ENCODE measurements at places on chromosomes 1 and 21.

GRCh38 chr21:37365517-37366481 is 774 bp upstream of the DYRK1A start:
- DNase-seq: peak; percentile 32

- DNase-seq: no peak
These were observed 7.0 kb downstream of the TMEM61 start for GRCh38 chr1:54987427-54987826.

DNA sequence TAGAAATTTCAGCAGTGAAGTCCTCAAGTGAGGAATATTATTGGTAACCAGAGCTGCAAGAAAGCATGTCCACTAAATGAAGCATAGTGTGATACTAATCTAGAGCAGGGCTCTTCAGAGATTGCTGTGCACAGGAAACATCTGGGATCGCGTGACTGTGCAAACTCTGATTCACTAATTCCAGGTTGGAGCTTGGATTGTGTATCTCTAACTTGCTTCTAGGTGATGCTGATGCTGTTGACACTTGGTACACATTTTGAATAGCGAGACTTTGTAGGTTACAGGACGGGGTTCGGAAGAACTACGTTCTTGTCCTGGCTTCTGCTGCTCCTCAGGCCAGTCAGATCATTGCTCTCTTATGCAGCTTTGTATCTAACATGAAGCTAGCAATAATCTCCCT is 66.5 kb downstream of the PRRX1 start:
- no peak for DNase-seq

GRCh38 chr1:11761988-11762406 is at the start of gene C1orf167:
TSS of gene C1orf167 (plus strand) at chr1:11762193. CDS start at chr1:11764401, 2,208 bp downstream.
- DNase-seq: no peak

DNA sequence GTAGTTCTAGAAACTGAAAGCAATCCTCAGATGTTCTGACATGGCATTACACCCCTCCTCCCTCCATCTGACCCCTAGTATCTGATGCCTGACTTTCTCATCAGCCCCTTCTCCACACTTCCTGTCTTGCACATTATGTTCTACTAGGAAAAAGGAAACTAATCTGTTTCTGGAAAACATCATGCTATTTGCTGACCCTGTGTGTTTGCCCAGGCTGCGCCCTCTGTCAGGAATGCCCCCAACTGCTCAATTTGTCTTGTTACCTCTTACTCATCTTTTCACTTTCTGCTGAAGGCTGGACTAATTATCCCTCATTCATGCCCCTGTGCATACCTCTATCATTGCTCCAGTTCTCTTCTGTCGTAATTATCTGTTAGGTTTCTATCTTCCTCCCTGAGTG is 37.5 kb upstream of the DAB1 start:
- DNase-seq: no peak

DNA sequence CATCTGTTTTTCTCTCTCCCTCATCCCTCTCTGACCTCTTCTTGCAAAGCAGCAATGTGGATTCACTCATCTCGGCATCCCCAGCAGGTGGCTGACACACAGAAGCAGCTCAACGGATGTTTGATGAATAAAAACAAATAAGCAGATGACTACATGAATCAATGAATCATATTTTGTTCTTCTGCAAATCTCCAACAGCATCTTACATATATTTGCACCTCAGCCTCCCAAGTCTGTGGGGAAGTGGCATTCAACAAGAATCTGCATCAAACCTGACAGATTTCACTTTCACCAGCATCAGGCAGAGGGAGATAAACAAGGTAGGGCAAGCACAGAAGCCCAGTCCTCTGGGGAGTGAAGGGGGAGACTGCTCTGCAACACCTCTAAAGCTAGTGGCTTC is 34.0 kb downstream of the CAPN8 start:
- no peak for DNase-seq

DNA sequence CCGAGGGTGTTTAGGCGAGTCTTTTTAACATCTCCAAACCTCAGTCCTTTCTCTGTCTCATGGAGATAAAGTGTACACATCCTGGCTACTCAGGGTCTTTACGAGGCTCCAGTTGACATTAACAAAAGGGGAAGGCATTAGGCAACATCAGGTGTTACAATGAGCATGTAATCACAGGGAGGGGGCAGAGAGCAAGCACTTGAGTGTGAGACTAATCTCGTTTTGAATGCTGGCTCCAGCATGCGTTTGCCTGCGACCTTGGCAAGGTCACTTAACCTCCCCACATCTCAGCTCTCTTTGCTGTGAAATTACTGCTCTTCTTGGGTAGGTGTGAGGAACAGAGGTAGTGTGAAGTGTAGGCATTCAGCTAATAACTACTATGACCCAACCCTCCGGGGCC is 3.1 kb downstream of the TNNT2 start:
- DNase-seq: no peak

GRCh38 chr1:13725714-13726175 is 25.8 kb downstream of the PRDM2 start:
- DNase-seq: no peak

GRCh38 chr1:56788102-56788501 is 31.1 kb downstream of the FYB2 start:
- DNase-seq: no peak

DNA sequence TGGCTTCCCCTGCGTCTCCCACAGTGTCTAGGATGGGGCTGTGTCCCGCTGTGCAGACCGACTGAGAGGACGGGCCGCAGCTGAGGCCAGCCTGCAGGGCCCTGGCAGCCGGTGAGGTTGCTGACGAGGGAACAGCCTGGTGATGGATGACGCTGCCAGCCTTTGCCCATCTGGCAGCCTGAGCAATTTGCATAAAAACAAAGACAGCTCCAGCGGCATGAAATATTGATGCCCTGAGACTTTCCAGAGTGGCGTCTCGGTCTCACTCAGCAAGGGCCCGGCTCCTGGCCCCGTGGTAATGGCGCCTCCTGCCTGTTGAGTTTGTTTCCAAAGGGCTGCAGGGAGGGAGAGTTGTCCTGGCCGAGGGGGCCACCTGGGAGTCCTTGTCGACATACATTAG is 19.1 kb upstream of the KCNA10 start:
- no peak for DNase-seq

GRCh38 chr1:43354936-43355335 is 3.8 kb upstream of the CDC20 start:
- DNase-seq: no peak

- no peak for DNase-seq
These were observed 6.2 kb upstream of the FYB2 start for GRCh38 chr1:56825436-56825835.

GRCh38 chr1:47709019-47709871 is 271.4 kb downstream of the FOXD2 start:
- DNase-seq: no peak

- no peak for DNase-seq
These were observed 7.7 kb downstream of the PRDM15 start for GRCh38 chr21:41871293-41872030.

DNA sequence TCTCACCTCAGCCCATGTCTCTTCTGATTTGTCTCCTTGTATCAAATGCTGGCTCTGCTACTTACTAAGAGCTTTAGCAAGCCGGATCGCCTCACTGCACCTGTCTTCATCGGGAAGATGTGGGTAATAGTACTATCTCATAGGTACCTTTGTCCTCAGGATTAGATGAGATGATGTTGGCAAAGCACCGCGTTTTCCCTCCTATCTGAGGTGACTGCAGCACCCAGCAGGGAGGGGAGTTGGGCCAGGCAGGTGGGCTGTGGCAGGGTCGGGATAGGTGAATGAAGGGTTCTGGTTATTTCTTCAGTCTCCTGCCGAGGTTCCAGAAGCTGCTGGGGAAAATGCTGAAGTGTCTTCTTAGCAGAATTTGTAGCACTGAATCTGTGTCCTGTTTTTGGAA is 5.2 kb downstream of the OPRD1 start:
- no peak for DNase-seq

DNA sequence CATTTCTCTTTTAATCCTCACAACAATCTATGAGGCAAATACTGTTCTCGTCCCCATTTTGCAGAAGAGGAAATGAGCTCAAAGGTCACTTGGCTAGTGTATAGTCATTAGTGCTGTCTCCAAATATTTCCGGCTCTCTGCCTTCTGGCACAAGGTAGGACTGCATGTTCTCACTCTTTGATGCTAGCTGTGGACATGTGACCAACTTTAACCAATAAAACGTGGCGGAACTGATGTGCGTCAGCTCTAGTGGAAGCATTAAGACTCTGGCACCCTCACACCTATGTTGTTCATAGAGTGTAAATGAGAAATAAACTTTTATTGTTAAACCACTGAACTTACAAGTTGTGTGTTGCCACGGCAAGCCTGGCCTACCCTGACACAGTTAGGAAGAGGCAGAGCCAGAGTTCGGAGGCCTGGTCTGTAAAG is 5.0 kb upstream of the KIF21B start:
- no peak for DNase-seq

DNA sequence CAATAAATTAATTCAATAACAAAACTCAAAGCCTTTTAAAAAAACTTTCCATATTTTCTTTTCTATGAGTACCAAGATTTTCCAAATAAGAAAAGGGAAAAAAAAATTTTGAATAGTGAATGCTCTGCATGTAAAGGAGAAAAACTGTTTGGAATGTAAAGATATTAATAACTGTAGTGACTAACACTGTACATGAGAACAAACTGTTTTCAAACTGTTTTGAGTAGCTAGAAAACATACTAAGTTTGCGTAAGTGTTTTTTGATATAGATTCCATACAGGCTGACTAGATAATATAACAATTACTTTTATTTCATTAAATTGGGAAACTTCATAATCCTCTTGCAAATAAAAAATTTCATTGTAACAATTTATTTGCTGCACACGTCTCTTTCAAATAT is 150.5 kb downstream of the DPYD start:
- no peak for DNase-seq

DNA sequence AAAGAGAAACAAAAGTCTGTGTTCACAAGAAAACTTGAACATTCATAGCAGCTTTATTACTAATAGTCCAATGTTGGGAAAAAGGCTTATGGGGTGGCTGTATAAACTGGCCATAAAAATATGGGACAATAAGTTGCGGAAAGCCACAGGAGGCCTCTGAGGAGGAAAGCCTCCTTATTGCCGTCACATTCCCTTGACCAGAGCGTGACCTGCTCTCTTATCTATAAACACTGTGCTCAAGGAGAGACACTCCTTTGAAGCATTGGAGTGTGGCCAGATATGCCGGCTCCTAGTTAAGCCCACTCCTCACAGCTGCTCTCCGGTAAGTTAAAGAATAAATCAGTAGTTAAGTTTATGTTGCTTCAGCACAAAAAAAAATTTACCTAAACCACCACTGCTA is 19.7 kb downstream of the OR6Y1 start:
- DNase-seq: no peak

GRCh38 chr21:16578912-16579311 is 849.1 kb downstream of the USP25 start:
- DNase-seq: no peak

- DNase-seq: peak; percentile 92
These were observed 3.4 kb downstream of the PTTG1IP start for GRCh38 chr21:44869781-44870747.

DNA sequence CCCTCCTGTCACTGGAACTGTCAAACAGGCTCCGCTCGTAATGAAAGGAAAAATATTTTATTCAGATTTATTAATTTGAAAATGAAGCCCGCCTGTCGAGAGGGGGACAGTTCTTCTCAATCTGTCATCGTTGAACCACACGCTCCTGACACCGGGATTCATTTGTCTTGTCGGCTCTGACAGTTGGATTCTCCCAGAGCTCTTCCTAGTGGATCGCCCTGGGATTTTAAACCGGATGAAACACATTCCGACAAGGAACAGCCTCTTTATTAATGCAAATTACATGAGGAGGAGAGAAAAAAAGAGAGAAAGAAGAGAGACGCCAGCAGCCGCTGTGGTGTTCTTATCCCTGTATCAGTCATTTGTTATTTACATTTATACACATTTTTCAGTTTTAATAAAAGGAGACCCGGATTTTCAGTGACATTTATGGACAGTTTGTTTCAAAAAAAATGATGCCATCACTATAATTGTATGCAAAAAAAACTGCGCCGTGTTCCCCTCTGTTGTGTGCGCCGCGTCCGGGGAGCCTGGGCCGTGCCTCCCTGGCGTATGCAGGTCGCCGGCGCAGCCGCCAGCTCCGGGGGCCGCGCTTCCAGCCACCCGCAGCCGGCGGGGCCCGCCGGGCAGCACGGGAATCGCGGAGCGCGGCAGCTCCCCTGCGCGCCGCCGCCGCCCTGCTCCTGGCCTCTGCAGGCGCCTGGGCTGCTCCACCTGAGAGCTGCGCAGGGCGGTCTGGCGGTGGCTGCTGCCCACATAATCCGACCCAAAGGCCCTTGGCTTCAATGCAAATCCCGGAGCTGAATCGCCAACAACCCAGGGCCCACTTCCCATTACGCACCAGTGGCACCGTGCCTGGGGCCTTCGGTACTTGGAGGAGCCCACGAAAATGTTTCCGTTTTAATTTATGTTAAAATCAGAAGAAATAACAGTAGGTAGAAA is 237.9 kb upstream of the PBX1 start:
- no peak for DNase-seq

- no peak for DNase-seq
These were observed 4.6 kb upstream of the SLC6A9 start for GRCh38 chr1:44035726-44036408.

GRCh38 chr1:215402147-215402546 is 165.0 kb upstream of the KCTD3 start:
- no peak for DNase-seq

DNA sequence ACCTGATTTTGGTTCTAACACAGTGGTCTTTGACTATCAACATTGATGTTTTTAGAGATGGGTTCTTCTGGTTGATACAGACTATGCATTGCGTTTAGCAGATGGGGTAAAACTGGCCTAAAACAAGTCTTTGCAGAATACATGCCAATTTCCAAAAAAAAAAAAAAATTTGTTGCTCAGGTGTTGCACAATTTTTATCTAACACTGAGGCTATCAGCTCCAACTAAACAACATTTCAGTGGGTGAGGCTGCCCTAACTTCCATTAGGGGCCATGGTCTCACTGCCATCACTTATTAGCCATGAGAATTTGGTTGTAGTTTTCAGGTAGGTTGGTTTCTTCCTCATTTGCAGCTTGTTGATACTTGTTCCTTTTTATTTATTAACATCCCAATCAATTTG is 14.0 kb downstream of the AGMAT start:
- DNase-seq: no peak

DNA sequence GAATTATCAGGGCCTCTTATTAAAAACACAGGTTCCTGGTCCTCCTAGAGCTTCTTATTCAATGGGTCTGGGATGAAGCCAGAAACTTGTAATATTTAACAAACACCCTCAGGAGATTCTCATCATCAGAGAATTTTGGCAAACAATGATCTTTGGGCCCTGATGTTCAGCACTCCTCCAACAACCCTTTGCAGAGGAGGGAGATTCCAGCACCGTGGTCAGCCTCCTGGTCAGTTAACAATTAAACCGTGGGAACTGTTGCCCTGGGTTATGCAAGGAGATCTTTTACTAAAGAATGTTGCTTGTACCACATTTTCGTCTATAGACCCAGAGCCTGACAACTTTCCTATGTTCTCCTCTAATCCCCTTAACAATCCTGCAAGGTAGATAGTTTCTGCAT is 294.4 kb downstream of the PLPP3 start:
- no peak for DNase-seq
